CD4-positive, alpha-beta T cell treated with Interleukin-4 for 4 hours (primary cell): ENCODE measurements at places on chromosomes 1 and 21.

DNA sequence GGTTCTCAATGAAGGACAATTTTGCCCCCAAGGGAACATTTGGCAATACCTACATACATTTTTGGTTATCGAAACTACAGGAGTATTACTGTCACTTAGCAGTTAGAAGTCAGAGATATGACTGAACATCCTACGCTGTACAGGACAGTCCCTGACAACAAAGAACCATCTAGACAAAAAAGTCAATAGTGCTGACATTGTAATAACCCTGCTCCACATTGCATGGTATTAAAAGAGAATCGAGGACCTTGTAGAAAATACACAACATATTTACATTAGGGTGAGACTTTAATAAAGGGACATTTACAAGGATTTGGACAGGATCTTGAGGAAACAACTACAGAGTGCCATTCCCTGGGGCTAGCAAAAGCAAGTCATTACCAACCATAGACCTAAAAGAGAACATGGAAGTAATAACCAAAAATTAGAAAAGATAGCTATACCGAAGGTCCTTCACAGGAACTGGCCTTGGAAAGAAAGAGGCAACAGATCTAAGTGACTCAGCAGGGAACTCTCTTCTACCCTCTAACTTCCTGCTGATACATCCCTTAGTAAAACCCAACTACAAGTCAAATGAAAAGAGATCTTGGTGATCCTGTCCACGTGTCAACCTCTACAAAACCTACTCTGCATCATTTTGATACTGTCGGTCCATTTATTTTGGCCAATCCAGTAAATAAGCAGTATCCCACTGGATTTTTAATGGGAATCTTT lies 40.2 kb downstream of the ANGPTL3 start:
- no peak for DNase-seq

DNA sequence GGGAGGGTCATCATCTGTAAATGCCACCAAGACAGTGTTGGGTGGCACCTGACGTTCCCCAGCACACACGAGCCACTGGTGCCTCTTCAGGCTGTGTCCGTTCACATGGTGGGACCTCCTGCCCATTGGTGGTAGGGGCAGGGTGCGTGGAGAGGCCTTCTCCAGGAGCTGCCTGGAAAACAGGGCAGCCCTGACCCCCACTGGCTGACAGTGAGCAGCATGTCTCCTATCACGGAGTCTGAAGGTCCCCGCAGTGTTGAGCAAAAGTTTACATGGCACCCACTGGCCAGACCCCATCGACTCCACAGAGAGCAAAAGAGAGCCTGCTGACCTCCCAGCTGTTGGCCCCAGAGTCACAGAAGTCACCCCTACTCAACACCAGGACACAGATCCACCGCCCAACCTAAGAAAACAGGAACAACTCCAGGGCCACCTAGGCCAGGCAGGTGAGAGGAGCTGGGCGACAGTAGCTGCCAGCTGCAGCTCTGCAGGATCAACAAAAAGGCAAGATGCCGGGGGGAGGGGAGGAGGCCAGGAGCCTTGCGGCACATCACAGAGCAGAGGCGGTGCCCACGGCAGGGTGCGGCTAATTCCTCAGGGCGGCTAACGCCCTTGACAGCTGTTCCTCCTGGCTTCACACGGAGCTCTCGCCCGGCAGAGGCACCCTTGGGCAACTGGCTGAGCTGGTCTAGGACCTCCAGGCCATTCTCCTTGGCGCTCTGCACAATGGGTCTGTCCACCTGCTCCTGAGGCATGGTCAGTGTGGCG lies 14.4 kb upstream of the IFI6 start:
- no peak for DNase-seq

DNA sequence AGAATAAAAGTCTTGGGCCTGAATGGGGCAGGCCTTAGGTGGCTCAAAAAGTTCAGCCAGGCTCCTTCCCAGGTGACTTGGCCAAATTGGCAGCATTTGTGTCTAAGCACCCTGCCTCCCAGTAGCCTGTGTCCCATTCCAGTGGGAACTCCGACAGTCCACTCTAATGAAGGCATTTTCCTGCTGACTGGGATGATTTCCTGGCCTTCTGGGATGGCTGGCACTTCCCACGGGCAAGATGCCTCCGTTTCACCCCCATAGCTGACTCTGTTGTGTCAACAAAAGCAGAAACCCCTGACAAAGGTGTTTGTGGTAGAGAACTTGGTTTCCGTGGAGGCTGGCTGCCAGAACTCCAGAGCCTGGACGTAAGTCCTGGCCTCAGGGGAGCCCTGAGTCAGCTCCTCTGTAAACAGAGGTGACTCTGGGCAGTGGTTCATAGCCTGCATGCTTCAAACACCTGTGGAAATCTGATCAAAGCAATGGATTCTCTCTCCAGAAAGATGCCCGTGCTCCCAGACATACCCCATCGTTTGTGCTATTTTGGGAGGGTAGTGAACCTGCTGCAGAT lies 36.6 kb downstream of the WNT3A start:
- no peak for DNase-seq

GRCh38 chr1:230186874-230187273 lies 119.8 kb downstream of the GALNT2 start:
- DNase-seq = no peak

DNA sequence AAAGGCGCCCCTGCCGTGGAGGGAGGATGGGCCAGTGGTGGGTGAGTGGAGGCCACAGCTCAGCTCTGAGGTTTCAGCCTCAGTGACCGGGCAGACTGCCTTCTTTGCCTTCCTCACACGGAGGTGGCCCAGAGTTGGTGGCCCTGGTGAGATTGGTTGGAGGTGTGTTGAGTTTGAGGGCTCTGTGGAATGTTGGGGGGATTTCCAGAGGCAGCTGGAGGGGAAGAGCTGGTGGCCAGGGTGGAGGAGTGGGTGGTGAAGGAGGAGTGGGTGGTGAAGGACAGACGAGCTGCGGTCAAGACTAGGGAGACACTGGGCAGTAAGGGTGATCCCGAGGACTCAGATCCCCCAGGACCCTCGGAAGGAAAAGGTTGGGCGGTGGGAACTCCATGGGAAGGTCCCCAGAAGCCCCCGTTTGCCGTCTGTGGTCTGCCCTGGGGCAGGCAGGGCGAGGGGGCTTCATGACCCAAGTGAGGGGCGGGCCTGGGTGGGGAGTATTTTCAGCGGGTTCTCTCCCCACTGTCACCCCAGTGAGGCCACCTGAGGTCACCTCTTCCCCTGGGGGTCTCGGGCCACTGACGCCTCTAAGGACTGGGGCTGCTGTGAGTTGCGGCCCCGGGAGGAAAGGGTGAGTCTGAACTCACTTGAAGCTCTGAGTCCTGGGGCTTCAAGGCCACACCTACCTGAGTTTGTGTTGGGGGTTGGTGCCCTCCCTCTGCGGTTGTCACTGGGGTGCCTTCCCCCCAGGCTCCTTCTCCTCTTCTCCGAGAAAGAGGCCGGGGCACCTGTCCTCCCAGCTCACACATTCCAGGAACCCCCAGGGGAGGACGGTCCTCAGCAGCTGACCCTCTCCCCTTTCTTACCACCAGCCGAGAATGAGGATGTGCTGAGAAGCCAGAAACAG lies 22.7 kb upstream of the PIK3CD start:
- DNase-seq = peak; percentile 83

DNA sequence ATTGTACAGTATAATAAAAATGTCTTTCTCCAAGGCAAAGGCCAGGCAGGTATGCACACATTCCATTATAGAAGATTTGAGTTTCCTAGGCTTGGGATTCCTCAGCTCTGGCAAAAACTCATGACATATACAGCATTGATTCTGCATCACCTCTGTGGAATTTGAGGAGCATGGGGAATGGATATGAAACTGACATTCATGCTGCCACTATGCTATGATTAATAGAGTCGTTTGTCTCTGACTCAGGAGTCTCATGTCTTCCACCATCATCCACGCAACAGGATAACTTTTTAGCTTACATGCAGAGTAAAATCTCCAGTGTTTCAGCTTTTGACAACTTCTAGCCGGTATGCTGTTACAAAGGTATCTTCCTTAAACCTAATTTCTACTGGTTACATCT lies 49.8 kb upstream of the ADORA3 start:
- DNase-seq = no peak

- DNase-seq = no peak
These were observed 170.0 kb upstream of the KCTD3 start for GRCh38 chr1:215397106-215397505.

DNA sequence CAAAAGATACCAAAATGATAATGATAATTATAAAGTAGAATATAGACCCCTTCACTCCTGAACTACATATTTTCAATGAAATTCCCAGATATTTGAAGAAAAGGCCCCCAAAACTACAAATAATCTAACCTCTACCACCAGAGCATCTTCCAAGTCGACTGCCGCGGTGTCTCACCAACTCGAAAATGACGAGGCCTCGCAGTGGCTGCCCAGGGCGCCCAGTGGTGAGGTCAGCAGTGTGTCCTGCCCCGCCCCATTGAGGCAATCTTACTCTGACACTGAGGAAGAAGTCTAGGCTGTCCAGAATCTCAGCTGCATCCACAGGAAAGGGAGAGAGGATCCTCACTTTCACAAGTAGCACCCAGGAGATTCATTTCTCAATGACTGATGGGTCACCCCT lies 5.2 kb downstream of the DUSP10 start:
- DNase-seq = no peak

- no peak for DNase-seq
These were observed 52.0 kb upstream of the FAM20B start for GRCh38 chr1:178973652-178974101.

- no peak for DNase-seq
These were observed 5.3 kb downstream of the TTC24 start for GRCh38 chr1:156584813-156585212.

DNA sequence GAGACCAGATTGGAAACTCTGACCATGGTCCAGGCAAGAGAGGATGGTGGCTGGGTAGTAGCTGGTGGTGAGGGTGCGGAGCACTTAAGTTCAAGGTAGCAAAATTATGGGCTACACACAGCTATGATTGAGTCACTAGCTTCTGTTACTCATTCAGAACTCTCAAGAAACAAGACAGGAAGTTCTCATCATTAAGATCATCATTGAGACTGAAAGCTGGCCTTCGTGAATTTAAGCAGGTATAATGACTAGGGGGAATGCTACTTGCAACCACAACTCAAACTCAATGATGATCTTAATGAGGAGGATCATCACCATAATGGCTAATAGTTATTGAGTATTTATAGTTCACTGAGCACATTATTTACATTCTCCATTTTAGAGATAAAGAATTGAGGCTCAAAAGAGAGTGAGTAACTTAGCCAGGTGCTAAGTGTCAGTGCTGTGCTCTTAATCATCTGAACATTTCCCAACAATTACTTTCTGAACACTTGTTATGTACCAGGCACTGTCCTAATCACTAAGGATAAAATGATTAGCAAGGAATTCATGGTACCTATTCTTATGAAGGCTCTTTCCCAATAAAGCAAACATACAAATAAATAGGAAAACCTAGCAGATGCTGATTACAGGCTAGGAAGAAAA lies 286.3 kb upstream of the C1orf105 start:
- peak; percentile 2 for DNase-seq

- no peak for DNase-seq
These were observed 714.9 kb downstream of the ADGRL2 start for GRCh38 chr1:82515650-82516049.

DNA sequence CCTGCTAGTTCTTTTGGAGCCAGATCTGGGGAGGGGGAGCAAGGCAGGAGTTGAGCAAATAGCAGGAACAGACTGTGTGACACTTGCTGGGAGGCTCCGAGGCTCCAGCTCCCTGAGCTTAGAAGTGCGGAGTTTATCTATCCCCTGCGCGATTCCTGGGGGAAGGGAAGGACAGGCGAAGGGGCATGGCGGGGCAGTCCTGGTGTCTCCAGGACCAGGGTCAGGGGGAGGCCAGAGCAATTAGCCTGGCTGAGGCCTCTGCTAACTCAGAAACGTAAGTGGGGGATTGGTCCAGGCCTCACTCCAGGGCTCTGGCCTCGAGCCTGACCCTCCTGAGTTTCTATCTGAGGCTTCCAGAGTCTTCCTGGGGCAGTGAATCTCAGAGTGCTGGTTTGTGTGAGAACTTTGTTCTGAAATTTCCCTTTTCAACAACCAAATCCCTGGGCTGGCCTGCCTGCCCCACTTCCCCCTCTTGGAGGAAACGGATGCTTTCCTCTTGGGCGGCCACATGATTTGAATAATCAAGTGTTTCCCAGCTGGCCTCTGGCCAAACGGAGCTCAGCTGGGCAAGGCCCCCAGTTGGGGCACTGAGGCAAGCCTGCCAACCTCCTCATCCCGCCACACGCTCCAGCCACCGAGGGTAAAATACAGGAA lies 15.6 kb downstream of the ALPL start:
- DNase-seq = no peak

- no peak for DNase-seq
These were observed 20.6 kb downstream of the COL6A2 start for GRCh38 chr21:46118316-46119143.

GRCh38 chr1:225474986-225475820 lies 47.4 kb upstream of the LBR start:
- DNase-seq = peak; percentile 22

DNA sequence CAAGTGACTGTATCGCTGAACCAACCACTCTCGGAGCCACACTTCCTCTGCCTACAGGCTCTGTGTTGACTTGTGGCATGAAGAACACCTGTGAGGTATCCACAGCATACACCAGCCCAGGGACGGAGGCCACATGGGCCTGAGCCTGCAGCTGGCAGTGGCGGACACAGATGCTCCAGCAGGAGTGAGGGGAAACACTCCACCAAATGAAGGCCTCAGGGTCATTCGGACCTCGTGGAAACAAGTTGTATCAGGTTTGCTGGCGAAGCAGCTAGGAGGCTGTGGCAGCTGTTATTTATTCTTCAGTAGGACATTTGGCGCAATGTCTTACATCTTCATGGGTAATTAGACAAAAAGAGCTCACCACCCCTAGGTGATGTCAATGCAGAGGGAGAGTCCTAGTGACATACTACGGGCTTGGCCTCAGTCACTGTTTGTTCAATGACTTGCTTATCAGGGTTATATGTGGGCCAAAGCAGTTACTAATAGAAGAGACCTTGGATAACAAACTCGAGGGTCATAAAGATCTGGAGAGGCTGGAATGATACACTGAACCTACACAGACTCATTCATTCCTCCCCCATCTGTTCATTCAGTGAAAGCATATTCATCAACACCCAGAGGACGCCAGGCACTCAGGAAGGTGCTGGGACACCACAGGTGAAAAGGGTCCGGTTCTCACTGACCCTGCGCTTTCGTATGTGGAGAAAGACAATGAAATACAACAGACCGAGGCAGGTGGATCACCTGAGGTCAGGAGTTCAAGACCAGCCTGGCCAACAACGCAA lies 11.6 kb upstream of the ETS2 start:
- no peak for DNase-seq

GRCh38 chr1:243642936-243643335 lies 207.1 kb downstream of the AKT3 start:
- DNase-seq = no peak

- no peak for DNase-seq
These were observed 50.4 kb upstream of the ADAM30 start for GRCh38 chr1:119946724-119947123.

GRCh38 chr1:54287176-54287650 lies 87.2 kb downstream of the MRPL37 start:
- DNase-seq = peak; percentile 42
